ENCODE measurements at places on chromosomes 5 and 9.

DNA sequence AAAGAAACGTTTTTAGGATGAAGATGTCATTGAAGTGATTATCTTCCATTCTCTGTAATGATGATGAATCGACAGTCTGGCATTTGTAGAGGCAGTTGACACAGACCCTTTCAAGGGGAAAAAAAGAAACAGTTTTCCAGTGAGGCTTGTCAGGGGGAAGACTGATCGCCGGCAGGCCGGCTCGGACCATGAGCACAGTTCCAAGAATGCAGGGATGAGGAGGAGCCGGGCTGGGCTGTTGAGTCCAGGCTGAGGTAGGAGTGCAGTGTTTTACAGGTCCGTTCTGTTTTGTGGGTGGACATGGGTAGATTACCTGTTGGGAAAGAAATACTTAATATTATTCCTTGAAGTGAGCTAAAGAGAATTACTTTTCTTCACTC lies 194.6 kb downstream of the AOPEP start:
- peak; percentile 97 for DNase-seq

DNA sequence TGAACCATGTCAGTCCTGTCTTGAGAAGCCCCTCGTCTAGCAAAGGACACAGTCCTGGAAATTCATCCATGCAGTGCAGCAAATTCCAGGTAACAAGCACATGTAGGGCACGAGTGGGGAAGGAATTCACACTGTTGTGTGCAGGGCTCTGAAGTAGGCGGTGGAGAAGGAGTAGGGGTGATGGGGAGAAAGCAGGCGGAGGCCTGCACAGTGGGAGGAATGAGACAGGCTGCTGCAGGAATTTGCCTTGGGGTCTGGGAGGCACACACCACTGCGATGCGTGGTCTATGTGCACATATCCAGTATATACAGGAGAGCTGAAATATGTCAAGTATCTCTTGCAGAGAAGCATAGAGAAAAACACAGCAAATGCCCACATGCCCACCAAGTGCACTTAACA lies 249.2 kb upstream of the IRX2 start:
- DNase-seq: no peak

- no peak for DNase-seq
These were observed 62.6 kb downstream of the ANGPTL2 start for GRCh38 chr9:127059765-127060361.

DNA sequence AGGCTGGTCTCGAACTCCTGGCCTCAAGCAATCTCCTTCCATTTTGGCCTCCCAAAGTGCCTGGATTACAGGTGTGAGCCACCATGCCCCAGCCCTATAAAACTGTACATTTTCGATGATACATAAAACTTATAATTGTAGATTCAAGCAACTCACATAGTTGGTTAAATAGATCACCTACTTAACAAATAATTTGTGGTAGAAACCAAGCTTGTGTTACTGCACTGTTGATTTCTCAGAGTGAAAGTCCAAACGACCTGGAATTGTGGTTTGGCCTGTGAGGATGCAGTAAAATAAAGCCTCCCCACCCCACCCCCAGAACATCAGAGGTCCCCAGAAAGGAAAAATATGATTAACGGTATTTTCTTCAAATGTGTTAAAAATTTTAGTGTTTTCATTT lies 92.7 kb downstream of the TRIO start:
- no peak for DNase-seq

GRCh38 chr5:551406-551805 lies 27.2 kb upstream of the SLC9A3 start:
- no peak for DNase-seq

- peak; percentile 69 for DNase-seq
These were observed 50.5 kb upstream of the COL5A1 start for GRCh38 chr9:134591082-134591571.

- no peak for DNase-seq
These were observed 15.2 kb downstream of the FOXD1 start for GRCh38 chr5:73433272-73433981.

GRCh38 chr5:102916109-102916508 lies 161.0 kb downstream of the PAM start:
- DNase-seq: no peak

GRCh38 chr5:53019320-53019719 lies 30.2 kb downstream of the ITGA2 start:
- peak; percentile 76 for DNase-seq

DNA sequence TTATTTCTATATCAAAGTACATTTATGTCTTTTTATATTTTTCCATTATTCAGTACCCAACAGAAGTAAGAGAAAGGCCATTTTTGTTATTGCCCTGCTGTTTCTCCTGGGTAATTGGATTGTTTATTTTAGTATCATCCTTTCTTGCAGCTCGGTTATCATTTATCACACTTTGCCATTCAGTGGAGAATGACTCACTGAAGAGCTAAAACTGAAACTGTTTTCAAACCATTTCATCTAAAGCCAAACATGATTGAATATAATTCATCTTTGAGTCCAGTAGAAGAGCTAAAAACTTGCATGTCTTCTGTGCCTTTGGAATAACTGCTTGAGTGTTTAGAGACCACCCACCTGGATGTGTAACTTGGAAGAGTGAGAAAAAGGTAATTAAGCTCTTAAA lies 139.5 kb upstream of the PRDM9 start:
- DNase-seq: no peak

GRCh38 chr5:146025114-146025680 lies 80.2 kb downstream of the PLAC8L1 start:
- no peak for DNase-seq

- no peak for DNase-seq
These were observed 189.5 kb downstream of the ADAMTS6 start for GRCh38 chr5:65292196-65292595.

- DNase-seq: no peak
These were observed 2.7 kb downstream of the TNC start for GRCh38 chr9:115115117-115115880.

DNA sequence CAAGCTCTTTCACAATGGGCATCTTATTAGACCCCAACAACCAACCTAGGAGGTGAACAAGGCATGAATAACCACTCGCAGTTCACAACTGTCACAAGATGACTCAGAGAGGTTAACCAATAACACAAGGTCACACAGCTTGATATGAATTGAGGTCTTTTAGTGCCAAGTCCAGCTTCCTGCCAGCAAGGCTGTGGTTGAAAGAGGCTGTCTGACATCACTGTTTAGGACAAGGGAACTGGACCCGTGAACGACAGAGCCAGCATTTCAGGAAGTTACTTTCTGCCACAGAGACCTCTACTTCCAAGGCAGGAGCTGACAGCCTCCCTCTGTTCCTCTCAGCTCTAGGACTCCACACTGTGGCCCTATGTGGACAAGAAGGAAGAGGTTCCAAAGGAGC lies 53.4 kb upstream of the ALDH1B1 start:
- peak; percentile 44 for DNase-seq

DNA sequence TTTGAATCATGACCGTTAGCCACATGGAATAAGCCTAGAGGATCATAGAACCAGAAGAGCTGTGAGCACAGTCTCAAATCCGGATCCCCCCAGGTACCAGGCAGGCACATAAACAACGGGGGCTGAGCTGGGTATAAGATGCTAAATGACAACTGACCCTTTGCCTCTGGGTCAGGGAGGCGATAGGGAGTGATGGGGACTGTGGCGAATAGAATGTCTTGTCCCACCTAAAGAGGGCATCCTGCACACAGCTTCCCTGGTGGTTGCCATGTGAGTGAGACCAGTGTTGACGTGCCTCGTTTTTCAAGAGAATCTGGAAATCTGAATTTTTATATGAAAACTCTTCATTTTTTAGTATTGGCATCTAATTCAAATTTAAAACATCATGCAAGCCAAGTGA lies 33.6 kb downstream of the SLC6A7 start:
- DNase-seq: no peak

DNA sequence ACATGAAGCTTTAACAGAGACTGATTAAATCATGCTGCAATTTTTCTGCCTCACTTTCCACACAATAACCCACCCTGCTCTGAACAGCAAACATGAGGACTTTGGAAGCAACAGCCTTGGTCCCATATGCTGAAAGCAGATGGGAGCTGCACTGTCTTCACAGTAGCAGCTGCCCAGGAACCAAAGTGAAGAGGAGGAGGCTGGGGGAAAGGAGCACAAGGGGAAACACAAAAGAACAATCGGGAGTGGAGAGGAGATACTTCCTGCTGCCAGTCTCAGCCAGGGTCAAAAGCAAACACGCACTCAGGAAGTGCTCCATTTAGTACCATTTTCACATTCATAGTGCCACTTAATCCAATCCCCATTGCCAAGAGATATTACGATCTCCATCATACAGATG lies 183.3 kb upstream of the PUM3 start:
- no peak for DNase-seq

GRCh38 chr5:33460210-33460609 lies 19.4 kb downstream of the TARS1 start:
- no peak for DNase-seq

GRCh38 chr5:107381189-107381856 lies 289.4 kb downstream of the EFNA5 start:
- DNase-seq: peak; percentile 82

GRCh38 chr9:35367451-35367850 lies 122.5 kb upstream of the RUSC2 start:
- peak; percentile 44 for DNase-seq

DNA sequence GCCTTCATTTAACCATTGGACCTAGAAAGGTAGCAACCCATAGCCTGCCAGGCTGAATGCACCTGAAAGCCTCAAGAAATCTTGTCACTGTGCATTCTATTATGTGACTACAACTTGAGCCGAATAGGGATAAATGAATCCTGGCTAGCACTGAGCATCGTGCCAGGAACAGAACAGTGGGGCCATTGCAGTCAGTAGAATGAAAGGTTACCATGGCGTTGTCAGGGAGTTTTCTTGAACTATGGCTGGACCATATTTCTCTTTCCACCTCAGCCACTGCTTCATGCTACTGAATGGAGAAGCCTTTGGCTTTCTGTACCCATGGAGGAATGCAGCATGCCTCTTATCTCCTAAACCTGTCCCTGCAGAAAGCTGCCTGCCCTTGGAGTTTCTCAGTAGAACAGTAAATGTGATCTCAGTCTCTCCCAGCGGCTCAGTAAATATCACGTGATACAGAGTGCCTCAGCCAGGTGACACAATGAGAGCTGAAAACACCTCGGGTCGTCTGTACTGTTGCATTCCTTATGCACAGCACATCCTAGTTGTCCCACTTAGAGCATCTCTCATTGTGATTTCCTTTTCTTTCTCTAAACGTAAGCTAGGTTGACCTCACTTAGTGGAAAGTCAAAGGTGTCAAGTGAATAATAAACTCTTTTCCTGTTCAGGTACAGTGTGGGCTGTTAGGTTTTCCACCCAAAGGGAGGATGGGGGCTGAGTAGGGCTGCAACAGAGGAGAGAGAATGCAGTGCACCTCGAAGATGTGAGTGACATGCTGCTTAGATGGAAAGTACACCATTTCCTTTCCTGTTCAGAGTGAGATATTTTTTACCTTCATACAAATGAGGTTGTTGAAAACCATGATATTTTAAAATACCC lies 115.3 kb downstream of the MACIR start:
- DNase-seq: peak; percentile 68

DNA sequence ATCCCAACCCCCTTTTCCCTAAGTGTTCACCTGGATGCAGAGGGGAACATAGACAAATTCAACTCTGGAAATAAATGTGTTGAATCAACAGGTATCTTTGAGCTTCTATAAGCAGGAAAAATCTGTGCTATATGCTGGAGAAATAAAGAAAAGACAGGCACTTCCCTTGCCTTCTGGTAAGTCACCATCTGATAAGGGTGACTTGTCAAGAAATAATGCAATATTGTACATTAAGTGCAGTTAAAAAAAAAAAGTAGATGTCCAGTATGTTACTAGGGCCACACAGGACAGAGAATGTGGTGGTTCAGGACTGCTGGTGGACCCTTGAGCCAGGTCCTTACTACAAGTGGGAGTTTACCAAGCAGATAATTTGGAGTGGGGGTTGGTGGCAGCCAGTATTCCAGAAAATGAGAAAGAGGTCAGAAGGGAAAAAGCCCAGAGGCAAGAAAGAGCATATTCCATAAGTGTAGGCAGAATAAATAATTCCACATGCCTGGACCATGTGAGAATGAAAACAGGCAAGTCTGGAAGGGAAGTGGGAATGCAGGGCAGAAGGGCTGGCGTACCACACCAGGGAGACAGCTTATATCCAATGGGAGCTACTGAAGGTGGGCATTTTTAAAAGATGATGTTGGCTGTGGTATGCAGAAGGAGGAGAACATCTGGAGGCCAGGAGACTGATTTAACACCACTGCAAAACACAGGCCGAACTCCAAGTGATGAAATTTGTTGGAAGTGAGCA lies 209.9 kb downstream of the SEMA5A start:
- no peak for DNase-seq

GRCh38 chr9:89993678-89994630 lies 389.1 kb downstream of the GADD45G start:
- peak; percentile 67 for DNase-seq

DNA sequence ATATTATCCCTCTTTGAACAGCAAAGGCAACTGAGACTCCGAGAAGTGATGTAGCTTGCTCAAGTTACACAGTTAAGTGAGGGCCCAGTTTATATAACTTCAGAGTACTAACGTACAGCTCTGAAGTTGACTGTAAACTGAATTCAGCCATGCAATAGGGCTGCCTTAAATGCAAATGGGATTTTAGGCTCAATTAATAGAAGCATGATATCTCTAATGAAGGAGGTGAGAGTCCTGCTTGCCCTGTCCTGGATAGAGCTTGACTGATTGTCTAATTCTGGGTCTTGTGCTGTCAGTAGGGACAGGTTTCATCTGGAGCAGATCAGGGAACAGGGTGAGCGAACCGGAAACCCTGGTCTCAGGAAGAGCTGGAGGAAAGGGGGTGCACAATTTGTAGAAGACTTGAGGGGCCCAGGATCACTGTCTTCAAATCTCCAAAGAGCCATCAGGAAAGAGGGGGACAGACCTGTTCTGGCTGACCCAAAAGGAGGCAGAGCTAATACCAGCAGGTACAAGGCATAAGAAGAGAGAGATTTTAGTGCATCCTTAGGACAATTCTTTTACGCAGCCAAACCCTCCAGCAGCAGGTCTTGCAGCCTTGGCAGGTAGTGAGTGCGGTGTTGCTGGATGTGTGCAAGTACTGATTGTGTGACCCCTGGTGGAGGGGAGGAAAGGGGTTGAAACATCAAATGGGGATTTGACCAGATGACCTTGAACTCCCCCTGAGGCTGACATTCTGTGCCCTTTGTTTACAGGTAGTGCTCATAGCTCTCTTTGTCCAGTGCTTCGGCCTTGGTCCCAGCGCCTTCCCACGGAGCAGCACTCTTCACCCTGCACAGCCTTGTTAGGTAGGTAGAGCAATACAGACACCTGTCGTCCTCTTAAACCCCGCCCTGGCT lies 13.0 kb downstream of the GSN start:
- DNase-seq: no peak

DNA sequence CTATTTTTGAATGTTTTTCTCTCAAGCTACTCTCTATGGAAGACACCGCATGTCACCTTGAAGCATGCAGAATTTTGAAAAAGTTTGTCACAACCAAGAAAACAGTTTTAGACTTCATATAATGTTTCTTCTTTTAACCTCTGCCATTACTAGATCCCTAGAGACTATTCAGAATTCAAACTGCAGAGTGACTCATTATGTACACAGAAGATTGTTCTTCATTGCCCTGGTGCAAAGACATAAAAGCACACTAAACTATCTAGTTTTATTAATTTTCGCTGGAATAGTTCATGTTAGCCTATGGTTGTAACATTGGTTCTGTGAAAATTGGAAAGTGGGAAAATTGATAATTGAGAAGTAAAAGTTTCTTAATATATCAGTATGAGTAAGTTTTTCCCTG lies 18.4 kb downstream of the F2RL2 start:
- DNase-seq: no peak
